ENCODE measurements at places on chromosomes 3 and 15.

GRCh38 chr3:148175214-148175613 is 522.5 kb upstream of the AGTR1 start:
- no peak for DNase-seq

GRCh38 chr3:168659015-168659414 is 563.3 kb upstream of the GOLIM4 start:
- DNase-seq: no peak

GRCh38 chr3:191473661-191474198 is 12.8 kb downstream of the PYDC2 start:
- peak; percentile 35 for DNase-seq

DNA sequence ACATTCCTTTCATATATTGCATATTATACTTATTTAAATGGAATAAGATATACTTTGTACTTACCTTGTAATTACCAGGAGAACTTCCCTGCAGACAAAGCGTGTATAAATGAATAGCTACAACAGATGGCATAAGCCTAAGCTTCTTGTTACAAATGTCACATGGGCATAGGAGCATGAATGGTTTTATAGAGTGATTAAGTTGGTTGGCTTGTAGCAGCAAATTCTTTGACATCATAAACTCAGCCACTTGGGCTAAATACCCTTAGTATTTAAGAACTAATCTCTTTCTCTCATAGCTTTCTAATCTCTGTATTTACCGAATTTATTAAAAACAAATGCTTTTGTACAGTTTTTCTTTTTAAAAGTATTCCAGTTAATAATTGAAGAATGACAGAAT is at the start of gene UBAP1L:
UBAP1L (minus strand) TSS at position 115 of the 400 bp plus-strand sequence. CDS start 8,985 bp downstream, outside the sequence.
- DNase-seq: peak; percentile 18

- DNase-seq: no peak
These were observed 68.0 kb upstream of the AP4E1 start for GRCh38 chr15:50840520-50840919.

DNA sequence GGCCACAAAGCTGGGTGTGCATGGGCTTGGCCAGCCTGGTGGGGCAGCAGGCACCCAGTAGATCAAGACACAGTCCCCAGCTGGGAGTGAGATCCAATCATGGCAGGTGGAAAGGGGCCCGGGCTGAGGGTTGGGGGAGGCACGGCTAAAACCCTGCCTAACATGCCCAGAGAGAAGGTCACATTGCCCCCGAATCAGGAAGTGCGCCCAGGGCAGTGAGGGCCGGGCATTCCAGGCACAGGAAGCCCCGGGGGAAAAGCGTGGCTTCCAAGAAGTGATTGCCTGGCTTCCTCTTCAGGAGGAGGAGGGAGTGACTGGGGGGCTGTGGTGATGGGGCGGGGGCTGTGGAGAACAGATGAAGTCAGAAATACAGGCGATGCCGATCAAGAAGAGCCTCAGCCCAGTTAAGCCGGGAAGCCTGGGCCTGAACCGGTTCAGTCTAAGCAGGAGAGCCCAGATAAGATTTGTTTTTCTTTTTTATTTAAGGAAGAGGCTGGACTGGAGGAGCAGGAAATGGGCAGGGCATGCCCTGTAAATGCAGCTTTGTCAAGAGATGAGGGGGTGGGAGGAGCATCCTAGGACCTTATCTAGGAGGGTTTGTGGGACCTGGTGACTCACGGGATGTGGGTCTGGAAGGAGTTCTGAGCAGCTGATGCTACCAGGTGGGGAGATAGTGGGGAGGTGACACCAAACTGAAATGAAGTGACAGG is 83.9 kb downstream of the CHSY1 start:
- peak; percentile 52 for DNase-seq

- DNase-seq: no peak
These were observed 13.4 kb downstream of the B3GNT5 start for GRCh38 chr3:183266454-183266853.

DNA sequence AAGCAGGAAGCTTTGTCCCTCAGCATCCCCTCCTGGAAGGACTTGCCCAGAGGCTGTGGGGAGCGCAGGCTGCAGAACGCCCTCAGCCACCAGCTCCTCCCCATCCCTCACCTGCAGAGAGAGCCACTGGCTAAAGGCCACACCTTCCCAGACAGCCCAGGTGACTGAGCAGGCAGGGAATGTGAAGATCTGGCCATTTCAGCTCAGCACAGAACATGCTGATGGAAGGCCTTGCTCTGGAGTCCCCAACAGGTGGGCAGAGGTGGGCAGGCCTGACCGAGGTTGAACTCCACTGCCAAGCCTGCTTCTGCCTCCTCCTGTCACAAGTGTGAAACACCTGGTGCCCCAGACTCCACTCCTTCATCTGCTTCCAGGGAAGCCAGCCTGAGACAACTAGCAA is 50.7 kb upstream of the SEC61A1 start:
- DNase-seq: no peak

All from HFFc6 (cell line).